IMR-90 (cell line): ENCODE measurements at places on chromosomes 3 and 15. TPM values are rescaled to one million over a fixed set of nuclear protein-coding genes. Genes with fewer than 3 reads are reported as not detected.

- DNase-seq = no peak
Observed at GRCh38 chr3:188174317-188175044, 20.5 kb downstream of the LPP start.

DNA sequence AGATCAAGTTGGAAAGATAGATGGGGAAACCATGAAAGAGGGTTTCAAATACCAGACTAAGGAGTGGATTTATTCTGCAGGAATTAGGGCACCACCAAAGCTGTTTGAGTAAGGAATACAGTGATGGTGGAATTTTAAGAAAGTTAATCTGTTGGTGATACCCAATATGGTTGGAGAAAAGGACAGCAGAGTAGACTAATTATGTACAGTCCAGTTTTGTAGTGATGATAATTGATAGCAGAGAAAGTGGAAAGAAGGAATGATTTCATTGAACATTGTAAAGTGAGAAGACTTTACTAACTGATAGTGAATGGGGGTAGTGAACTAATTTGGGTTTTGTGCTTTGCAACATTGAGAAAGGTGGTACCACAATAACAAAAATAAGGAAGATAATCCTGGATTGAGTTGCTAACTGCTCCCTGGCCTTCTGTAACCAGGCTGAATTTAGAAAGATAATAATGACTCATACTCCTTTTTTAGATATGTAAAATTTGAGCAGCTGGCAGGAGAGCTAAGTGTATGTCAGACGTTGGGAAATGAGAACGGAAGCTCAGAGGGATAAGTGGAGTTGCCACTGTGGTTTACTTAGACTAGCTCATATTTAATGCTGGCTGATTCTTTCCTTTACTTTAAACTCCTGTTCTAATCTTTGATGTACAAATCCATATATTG, 16.9 kb downstream of the TCAIM start:
- peak; percentile 91 for DNase-seq

- no peak for DNase-seq
Observed at GRCh38 chr15:99074446-99074845, 30.4 kb upstream of the SYNM start.

DNA sequence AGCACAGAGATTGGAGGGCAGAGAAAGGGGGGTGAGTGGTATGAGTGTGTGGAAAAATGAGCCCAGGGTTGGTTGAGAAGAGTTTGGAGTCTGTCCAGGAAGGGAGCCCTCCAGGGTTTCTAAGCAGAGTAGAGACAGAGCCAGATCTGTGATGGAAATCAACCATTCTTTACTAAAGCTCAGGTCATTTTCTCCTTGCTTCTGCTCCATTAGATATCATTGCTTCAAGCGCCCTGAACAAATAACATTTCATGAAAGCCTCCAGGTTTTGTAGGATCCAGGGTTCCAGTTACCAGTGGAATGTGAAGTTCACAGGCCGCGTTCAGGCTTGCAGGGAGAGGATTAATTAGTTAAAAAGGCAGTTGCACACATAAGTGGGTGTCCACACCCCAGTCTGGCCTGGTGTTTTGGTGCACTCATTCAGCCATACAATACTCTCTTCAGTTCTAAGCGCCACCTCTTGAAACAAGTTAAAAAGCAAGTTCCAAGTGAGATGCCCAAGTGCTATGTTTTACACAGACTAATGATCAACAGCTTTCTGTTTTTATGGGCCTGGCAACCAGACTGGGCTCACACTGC, 16.4 kb upstream of the BOC start:
- peak; percentile 7 for DNase-seq

GRCh38 chr3:45906681-45907407, 20.5 kb downstream of the CCR9 start:
- peak; percentile 84 for DNase-seq

DNA sequence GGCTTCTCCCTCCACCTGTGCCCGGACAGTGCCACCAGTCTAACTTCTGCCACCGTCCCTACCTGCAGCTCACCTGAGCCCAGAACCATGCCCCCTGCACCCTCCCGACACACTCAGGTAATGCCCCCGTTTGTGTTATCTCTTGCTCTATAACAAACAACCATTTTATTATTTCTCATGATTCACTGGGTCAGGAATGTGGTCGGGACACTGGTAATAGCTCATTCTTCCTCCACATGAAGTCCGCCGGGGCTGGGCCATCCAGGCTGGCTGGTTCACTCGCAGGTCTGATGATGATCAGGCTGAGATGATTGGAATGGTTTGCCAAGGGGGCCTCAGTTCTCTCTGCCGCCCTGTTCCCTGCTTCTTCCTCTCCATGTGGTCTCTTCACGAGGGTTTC, 20.3 kb upstream of the NR2E3 start:
- peak; percentile 41 for DNase-seq

Gene NMNAT3
- total RNA-seq = under 0.01 and 0.36 TPM in 2 replicates

Gene BFSP2
- not detected in 2 replicates for total RNA-seq

DNA sequence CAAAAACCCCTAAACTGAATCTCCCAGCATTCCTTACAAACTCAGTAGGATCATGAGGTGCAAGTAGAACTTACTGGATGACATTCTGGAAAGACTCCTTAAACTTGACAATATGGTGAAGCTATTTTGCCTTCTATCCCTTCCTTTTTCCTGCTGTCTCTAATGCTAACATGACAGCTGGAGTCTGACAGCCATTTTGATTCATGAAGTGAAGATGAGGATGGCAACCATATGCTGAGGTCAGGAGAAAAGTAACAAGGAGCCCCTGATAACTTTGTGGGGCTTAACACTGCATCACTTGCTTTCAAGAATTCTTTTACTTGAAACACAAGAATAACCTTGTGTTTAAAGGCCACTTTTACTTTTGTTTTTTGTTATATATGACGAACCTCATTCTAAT, 15.0 kb upstream of the NEK10 start:
- DNase-seq = no peak

Gene MORC1
- total RNA-seq = not detected in 2 replicates

DNA sequence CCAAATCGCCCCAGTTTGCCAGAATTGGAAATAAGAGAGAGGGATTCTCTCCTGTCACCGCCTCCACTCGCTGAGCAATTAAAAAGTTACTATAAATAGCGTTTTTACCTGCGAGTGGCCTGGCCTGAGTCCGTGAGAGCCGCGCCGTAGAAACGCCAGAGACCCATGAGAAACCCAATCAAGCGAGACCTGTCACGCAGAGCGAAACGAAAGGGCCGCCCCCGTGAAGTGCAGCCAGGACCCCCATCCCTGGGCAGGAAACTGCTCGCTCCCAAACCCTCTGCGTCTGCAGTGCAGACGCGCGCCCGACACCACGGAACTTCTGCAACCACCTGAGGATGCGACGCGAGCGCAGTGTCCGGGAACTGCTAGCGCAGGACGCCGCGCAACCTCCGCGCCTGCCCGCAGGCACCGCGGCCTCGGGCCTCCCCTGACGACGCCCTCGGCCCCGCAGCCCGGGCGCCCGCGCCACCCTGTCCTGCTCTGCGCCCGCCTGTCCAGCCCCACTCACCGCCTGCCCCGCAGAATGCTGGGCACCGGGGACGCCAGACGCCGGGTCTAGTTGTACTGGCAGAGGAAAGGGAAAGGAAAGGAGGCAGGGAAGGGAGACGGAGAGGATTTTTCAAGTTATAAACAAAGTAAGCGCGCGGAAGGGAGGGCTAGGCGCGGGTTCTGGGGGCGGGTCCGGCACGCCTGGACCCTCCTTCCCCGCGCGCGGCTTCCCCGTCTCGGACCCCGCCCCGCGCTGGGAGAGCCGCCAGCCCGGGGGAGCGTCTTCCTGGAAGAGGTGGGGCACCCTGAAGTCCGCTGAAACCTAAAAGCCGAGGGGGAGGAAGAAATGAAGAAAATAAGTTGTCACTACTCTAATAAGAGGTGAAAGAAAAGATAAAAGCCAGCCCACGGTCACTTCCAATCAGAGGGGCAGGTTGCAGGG, at the start of gene PLSCR4:
PLSCR4 (minus strand) TSS at position 657 of the 934 bp plus-strand sequence. CDS start 29,034 bp downstream, outside the sequence.
- peak; percentile 47 for DNase-seq

- peak; percentile 47 for DNase-seq
Observed at GRCh38 chr15:100997442-100997841, 78.3 kb downstream of the LRRK1 start.

GRCh38 chr3:190385731-190386688, 2.0 kb upstream of the CLDN16 start:
- DNase-seq = peak; percentile 98

- peak; percentile 84 for DNase-seq
Observed at GRCh38 chr15:55282284-55282833, 7.3 kb downstream of the RAB27A start.

- no peak for DNase-seq
Observed at GRCh38 chr3:32601722-32602121, 31.1 kb upstream of the DYNC1LI1 start.

Gene CD200
- 0.83 and 1.1 TPM in 2 replicates for total RNA-seq

GRCh38 chr3:41521010-41521655, 321.8 kb downstream of the CTNNB1 start:
- no peak for DNase-seq

Gene CDCP1
- 2.5 TPM in 2 replicates for total RNA-seq

- no peak for DNase-seq
Observed at GRCh38 chr15:48324949-48325348, 6.3 kb upstream of the DUT start.

GRCh38 chr15:73564255-73564654, 68.9 kb downstream of the NPTN start:
- peak; percentile 47 for DNase-seq
